ENCODE measurements at places on chromosomes 5 and 9.

DNA sequence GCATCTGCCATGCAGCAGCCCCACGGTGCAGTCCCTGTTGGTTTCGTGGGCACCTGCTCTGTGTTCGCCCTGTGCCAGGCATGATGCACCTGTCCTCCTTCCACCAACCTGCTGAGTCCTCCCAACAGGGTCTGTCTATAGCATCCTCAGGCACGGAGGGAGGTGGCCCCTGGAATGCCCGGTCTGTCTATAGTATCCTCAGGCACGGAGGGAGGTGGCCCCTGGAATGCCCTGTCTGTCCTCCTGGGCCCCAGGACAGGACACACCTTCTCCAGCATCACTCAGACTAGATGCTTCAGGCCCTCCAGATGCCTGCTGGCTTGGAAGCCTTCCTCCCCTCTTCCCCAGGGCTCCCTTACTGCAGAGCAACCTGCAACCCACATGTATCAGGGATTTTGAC, 9.9 kb upstream of the PHYHD1 start:
- no peak for DNase-seq

- DNase-seq: peak; percentile 79
Observed at GRCh38 chr5:93079046-93079445, 502.0 kb downstream of the NR2F1-AS1 start.

DNA sequence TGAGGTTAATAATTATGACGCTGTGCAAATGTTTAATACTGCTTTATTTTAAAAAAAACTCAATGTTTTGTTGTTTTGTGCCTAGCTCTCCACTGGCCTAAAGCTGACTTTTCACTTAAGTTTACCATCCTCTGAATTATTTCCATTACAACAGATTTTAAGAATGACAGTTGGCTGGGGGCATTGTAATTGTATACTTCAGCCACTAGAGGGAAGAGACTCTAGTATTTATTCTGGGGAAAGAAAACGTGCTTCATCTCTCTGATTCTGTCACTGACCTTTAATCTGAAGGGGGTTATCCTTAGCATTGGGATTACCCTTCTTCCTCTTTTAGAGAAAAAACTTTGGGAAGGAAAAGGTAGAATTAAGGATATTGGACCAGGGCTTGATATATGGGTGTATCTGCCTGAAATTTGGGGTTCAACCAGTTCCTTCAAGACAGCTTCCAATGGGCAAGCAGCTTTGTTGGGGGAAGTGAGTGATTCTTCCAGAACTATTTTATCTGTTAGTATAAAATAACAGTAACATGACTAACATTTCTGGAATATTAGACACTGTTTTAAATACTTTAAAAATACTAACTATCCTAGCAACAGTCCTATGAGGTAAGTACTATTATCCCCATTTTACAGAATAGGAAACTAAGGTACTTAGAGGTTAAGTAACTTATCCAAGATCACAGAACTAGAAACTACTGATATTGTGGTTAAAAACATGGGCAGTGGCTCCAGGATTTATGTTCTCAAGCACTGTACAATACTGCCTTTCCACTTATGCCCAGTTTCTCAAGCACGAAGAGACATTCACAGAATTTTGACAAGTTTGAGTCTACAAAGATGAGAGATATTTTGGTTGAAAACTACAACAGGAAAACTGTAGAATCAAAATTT, 208.4 kb downstream of the CD180 start:
- peak; percentile 74 for DNase-seq

- DNase-seq: no peak
Observed at GRCh38 chr5:177320879-177321278, 9.2 kb upstream of the MXD3 start.

GRCh38 chr9:96523374-96523773, 73.4 kb downstream of the HABP4 start:
- no peak for DNase-seq

DNA sequence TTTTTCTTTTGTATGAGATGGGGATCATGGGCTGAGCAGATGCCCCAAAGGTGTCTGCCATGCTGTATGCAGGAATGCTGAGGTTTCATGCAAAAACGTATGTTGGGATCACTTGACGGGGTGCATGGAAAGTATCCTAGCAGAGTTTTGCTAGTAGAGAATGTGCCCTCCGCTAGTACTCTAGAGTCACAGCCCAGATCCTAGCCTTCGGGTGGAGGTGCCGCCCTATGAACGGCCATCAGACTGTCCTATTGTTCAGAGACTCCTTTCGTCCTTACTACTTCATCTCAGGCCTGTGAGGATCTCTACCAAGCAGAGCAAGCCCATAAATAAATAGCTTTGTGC, 69.6 kb upstream of the SPATA31E1 start:
- no peak for DNase-seq

DNA sequence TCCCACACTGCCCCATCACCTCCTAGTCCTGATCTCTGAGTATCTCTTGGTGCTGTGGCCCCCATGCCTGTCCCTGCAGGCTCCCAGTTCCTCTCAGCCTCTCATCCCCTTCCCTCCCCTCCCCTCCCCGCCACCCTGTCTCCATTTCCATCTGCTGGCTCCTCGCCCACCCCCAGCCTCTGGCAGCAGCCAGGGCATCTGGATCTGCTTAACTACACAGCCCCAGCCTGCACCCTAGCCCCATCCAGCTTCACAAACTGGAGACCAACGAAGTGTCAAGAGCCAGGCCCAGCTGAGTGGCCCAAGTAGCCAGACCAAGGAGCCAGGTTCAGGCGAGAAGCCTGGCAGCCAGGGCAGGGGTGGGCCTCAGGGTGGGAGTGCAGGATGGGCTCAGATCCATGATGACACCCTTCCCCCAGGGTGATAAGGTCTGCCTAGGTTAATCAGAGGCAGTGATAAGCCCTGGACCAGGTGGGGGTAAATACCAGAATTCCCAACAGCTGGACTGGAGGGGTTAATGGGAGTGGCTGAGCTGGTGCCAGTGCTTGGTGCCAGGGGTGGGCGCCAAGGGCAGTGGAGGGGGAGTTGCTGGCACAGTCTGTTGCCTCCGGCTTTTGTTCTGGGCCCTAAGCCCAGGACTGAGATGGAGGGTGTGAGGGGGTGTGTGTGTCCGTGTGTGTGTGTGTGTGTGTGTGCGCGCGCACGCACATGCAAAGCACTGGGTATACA, 2.5 kb downstream of the IL11RA start:
- DNase-seq: peak; percentile 82

DNA sequence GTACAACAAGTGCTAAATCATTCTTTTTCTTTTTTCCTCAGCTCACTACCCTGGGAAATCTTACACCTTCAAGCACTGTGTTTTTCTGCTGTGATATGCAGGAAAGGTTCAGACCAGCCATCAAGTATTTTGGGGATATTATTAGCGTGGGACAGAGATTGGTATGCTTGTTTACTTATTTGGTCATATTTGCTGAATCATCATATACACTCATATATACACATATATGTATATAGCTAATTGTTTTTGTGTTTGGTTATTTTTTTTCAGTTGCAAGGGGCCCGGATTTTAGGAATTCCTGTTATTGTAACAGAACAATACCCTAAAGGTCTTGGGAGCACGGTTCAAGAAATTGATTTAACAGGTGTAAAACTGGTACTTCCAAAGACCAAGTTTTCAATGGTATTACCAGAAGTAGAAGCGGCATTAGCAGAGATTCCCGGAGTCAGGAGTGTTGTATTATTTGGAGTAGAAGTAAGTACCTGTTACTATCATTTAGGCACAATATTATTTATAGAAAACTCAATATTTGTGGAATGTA, 10.4 kb downstream of the ISOC1 start:
- no peak for DNase-seq

DNA sequence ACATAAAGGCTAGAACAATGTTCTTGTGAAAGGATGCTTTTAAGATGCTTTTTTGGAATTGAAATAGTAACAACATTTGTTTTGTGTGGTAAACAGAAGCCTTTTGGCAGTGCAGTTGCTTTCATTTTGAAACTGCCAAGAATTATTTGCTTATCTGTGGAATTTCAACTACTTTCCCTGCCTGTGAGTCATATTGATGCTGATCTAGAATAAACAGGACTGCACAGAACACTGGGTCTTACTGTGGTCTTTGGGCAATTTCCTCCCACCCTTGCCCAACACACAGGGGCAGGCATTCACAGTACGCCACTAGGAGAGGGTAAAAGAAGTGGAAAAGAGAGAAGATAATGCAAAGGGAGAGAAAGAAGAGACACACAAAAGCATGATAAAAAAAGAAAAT, 483.7 kb downstream of the ELAVL2 start:
- no peak for DNase-seq

DNA sequence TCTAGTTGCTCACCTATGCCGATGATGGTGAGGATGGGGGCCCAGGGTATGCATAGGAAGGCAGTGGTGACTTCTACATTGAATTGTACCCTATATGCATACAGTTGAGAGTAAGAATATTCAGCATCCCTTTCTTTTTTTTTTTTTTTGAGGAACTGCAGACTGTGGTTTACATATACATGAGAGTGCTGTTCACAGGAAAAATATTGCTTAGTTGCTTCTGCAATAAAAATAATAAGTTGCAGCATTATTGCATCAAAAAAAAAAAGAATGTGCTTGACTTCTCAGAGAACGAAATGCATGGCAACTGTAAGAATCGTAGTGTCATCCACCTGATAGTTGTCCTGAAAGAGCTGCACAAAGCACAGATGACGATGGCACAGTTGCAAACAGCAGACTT, 52.8 kb downstream of the PTCD2 start:
- no peak for DNase-seq

- no peak for DNase-seq
Observed at GRCh38 chr5:88897748-88898147, 14.8 kb upstream of the MEF2C start.
